ENCODE measurements at places on chromosomes 2 and 18.

- no peak for DNase-seq
Measured at GRCh38 chr2:181189951-181190350, 209.5 kb downstream of the UBE2E3 start.

DNA sequence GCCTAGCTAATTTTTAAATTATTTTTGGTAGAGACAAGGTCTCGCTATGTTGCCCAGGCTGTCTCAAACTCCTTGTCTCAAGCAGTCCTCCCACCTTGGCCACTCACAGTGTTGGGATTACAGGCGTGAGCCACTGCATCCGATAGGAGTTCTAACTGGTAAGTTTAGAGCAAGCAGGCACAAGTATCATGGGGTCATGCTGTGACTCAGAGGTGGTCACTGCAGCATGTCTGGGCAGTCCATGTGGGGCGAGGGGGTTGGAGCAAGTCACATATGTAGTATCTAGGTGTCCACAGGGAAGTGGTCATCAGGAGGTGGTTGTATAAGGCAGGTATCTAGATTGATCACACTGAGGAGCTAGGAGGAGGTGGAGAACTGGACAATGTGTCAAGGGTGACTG, 22.7 kb upstream of the STARD7 start:
- DNase-seq, result no peak

- no peak for DNase-seq
Measured at GRCh38 chr2:191312163-191312562, 67.0 kb downstream of the MYO1B start.

DNA sequence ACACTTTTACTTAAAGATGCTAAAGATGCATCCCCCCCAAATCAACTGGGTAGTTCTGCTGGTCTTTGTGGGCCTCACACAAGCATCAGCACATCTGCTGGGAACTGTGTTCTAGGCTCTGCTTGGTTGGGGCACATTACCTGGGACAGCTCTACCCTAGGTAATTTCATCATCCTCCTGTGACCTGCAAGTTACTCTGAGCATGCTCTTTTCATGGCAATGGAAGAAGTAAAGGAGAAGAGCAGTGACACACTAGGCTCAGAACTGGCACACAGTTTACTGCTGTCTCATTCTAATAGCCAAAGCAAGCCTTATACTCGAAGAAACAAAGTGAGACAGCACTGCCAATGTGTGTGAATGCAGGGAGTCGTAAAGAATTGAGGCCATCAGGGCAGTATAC, 376.7 kb downstream of the XIRP2 start:
- no peak for DNase-seq

- no peak for DNase-seq
Measured at GRCh38 chr18:12960395-12960794, 12.6 kb downstream of the SEH1L start.

DNA sequence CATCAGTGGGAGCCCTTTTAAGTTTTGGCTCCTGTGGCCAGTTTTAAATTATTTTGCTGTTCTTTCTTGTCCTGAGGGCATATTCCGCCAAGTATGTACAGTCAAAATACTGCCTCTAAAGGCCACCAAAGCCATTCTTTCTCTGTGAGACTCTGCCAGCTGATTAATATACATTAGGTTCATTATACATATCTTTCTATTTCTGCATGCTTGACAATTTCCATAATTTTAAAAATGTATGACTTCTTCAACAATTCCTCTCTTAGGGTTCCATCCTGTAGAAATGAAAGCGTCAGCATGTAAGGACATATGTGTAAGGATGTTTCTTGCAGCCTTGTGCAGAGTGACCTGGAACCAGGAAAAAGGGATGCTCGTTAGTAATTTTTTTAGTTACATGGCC, 291.9 kb downstream of the PHLPP1 start:
- no peak for DNase-seq

DNA sequence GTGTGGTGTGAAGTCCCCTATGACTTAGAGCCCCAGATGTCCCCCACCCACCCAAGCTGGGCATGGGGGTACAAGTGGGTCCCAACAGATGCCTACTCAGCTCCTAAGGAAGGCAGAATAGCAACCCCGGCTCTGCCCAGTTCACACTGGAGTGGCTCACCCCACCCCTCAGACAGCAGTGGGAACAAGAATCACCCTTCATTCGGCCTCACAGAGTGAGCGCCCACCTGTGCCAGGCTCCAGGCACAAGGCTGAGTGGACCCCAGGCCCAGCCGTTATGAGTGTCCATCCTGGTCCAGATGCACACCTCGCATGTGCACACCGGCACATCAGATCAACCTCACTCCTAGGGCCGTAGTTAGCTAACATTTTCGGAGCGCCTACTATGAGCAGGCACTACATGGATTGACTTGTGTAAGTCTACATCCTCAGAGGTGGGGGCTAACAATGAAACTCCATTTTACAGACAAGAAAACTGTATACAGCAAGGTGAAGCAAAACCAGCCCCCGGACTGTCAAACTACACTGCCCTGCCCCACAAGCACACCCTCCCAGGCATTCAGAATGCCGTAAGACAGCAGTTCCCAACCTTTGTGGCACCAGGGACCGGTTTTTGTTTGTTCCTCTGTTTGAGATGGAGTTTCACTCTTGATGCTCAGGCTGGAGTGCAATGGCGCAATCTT, 2.8 kb upstream of the ASTL start:
- no peak for DNase-seq

DNA sequence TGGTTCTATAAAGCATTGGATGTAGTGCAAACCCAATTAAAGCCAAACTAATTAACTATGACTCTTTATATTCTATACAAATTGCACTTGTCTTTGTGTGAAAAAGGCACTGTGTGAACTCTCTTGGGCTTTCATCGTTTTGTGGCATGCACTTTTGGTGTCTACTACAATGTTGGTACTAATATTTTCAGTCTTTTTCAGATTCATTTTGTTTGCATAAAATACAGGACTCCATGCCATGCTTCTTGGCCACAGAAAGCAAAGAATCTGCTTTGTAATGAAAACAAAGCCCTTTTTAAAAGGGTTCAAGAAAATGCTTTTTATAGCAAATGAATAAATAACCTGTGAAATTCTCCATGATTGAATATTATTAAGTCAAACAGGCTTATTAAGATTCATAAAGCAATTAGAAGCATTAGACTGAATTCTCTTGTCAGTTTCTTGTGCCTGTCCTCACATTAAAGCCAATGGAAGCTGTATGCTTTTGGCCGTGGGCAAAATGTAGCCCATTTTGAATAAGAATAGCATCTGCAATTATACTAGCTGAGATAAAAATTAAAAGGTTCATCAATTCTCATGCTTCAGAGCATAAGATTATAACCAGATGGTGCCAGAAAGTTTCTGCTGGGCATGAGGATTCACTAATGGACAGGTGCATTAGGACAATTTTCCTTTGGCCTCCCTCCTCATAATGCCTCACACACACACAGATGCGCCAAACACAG, 1665.2 kb downstream of the SUCLG1 start:
- no peak for DNase-seq

DNA sequence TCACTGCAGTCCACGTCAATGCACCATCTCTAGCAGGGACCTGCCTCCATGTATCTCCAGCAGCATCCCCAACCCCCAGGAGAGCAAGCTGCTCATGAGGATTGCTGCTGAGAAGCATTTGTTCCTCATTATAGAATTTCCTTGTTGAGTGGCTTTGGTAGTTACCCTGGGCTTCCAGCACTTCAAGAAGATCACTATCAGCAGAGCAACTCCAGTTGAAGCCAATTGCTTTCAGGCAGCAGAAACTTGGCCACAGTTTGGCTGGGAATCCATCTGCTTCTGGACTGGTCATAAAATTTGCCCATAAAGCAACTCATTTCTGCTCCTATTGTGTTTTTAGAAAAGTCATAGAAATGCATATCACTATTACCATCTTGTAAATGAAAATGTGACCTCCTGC, 17.4 kb downstream of the TRPM8 start:
- no peak for DNase-seq

DNA sequence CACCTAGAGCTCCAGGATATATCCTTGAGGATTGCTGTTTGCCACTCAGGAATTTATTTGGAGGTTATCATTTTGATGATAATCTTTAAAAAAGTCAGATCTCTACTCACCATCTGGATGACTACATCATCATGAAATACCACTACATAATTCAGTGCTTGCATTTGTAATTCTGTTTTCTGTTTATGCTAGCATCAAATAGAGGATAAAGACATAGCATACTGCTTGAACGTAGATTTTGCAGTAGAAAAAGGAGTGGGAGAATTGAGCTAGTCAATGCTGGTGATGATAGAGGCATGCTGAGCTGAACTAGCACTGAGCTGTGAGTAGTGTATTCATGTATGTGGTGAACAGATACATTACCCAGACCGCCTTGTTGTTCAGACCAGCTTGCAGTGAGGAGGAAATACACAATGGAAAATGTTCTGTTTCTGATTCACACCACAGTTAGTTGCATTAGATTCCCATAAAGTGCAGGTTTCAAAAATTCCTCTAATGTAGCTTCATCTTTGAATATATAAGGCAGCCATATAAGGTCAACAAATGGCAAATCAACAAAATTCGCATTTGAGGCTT, 68.8 kb upstream of the CDC42EP3 start:
- DNase-seq, result no peak

DNA sequence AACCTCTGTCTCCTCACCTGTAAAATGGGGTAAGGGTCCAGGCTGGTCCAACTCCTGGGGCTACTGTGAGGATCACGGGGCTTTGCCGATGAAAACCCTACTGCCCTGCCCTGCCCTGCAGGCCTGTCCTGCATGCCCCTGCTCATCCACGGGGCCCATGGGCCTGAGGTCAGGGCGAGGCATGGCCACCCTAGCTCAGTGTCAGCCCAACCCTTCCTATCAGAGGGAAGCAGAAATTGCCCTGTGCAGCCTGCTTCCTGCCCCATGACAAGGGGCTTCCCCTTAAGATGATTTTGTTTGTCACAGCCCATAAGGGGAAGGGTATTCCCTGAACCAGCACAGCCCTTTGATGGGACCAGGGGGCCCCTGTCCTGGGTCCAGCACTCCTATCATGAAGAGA, 353.6 kb upstream of the ID2 start:
- DNase-seq, result no peak

- no peak for DNase-seq
Measured at GRCh38 chr2:201924453-201924852, 109.2 kb upstream of the FZD7 start.

DNA sequence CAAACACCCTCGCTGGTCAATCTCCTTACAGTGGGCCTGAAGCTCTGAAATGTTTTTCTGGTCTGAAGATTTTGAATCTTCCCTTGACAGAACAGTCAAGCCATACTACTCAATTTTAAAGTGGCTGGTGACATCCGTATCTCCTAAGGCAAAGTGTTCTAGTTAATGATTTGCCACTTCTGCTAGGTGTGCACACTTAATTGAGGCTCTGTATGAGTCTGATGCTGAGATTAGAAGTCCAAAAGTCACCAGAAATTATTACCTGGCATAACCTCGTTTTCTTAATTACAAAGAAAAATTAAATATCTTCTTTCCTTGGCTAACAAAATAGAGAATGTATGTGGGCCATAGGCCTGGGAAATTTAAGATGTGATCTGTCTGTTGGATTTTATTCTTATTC, 104.1 kb downstream of the DPP10 start:
- DNase-seq, result no peak

DNA sequence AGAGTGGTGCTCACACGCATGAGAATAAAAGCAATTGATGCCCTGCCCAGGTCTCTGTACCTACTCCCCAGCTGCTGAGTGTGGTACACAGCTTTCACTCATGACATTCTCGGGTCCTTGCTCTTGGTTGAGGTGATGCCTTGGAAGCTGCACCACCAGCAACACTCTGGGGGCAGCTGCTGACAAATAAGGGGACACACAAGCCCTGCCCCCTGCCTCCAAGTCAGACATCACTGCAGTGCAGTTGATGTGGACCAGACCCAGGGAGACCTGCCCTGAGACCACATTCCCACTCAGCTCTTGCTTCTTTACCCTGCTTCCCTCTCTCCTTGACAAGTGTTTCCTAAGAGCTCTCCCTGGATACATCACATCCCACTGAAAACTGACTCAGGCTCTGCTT, 225.6 kb downstream of the ZBTB7C start:
- DNase-seq, result no peak

DNA sequence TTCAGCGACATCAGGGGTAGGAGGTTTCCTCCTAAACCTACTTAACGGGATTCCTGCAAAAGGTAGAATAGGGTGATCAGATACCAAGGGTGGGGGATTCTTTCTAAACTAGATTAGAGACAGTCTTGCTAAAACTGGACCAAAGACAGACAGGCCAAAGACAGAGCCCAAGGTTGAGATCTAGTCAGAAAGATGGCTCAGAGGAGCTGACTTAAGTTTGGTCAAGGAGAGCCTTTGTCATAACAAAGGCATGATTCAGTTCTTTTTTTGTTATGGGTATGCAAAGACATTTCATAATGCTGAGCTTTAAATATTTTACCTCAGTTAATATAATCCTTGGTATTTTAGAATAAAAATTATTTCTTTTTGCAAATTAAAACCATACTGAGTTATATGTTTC, 17.8 kb upstream of the GPR75 start:
- DNase-seq, result no peak

DNA sequence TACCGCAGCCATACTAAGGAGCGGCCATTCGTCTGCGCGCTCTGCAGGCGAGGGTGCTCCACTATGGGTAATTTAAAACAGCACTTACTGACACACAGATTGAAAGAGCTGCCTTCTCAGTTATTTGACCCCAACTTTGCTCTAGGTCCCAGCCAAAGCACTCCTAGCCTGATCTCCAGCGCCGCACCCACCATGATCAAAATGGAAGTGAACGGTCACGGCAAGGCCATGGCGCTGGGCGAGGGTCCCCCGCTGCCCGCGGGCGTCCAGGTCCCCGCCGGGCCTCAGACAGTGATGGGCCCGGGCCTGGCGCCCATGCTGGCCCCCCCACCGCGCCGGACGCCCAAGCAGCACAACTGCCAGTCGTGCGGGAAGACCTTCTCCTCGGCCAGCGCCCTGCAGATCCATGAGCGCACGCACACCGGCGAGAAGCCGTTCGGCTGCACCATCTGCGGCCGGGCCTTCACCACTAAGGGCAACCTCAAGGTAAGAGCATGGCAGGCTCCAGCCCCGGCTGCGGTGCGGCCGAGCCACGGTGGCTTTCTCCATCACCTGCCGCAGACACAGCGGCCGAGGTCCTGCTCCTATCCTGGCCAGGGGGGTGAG, 15.5 kb downstream of the SALL3 start:
- DNase-seq, result no peak
